ENCODE measurements at places on chromosomes 2 and 18. TPM values are rescaled to one million over a fixed set of nuclear protein-coding genes. Genes with fewer than 3 reads are reported as not detected.

FBXO48 gene
- total RNA-seq: 3.3 TPM

TUBA4B gene
- not detected for total RNA-seq

ICOS gene
- 49.7 TPM for total RNA-seq

PARD6G gene
- 0.98 TPM for total RNA-seq

KIDINS220 gene
- 29.9 TPM for total RNA-seq

LIPG gene
- total RNA-seq: 0.16 TPM

FBXO36 gene
- 1.4 TPM for total RNA-seq

HOXD12 gene
- not detected for total RNA-seq

CCT4 gene
- total RNA-seq: 245 TPM

CRYGC gene
- total RNA-seq: not detected

GALNT3 gene
- total RNA-seq: 13.8 TPM

C2orf78 gene
- total RNA-seq: not detected

ERFE gene
- not detected for total RNA-seq

All from activated CD8-positive, alpha-beta memory T cell treated with anti-CD3 and anti-CD28 coated beads, Interleukin-2, amount 10 ng/mL, durations not matched to agents 7 days and 5 days (primary cell).